Stimulated activated CD8-positive, alpha-beta memory T cell treated with anti-CD3 and anti-CD28 coated beads, Interleukin-2, amount 100 ng/mL, for 1 hour (primary cell): ENCODE measurements at places on chromosomes 6 and 20.

DNA sequence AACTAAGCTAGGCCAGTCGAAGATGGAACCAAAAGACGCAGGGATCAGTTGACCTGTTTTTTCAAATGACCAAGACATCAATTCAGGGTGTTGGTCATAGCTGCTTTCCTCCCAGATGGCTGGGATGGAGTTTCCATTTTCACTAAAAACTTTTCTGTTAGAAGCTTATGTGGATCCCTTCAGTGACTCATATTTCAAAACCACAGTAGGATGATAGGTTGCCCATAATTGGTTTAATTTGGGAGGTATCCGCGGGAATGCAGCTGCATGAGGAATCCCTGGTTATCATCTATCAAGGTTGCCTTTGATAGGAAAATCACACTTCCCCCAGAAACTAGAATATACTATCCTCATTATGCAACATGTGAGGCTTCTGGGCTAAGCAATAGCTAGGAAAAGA lies 150.9 kb upstream of the MLIP start:
- DNase-seq, result no peak

GRCh38 chr6:44052419-44053023 lies 74.7 kb downstream of the MRPL14 start:
- DNase-seq, result no peak

GRCh38 chr6:13234130-13234529 lies 94.2 kb downstream of the TBC1D7 start:
- no peak for DNase-seq

DNA sequence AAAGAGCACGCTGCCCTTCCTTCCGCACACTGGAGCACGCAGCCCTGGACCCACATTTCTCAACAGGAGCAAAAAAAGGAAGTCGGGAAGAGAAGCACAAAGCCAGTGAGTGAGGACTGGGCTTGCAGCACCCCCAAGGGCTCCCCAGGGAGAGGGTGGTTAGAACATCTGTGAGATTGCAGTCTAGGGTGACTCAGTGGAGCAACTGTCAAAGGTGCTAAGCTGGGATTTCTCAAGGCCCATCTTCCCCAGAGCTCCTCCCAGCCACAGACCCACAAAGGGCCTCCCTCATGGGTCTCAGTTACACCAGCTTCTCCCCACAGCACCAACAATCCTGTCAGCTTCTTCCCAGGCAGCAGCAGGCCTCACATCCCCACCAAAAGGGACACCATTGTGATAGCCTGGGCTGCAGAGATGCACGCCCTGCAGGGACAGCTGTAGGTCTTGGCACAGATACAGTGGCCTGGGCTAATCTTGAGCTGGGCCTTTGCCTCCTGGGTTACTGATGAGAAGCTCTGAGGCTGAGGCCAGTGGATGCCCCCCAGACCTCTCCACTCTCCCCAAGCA lies 39.6 kb upstream of the CD93 start:
- no peak for DNase-seq

GRCh38 chr6:86586195-86586594 lies 351.1 kb upstream of the HTR1E start:
- no peak for DNase-seq

GRCh38 chr20:4470375-4470774 lies 251.3 kb upstream of the PRND start:
- no peak for DNase-seq

DNA sequence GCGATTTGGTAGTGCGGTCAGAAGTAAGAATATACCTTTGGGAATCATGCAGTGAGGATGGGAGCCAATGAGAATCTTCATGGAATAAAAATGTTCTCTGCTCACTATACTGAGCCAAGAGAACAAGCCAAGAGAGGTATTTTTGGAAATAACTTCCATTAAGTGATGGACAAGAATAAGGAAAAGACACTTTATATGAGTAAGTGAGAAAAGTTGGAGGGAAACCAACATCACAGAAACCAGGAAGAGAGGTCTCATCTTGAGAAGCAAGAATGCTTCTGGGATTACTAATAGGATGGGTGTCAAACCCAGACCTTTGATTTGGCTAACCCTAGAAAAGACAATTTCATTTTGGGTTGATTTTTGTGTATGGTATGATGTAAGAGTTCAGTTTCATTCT lies 181.2 kb upstream of the JAG1 start:
- DNase-seq, result no peak

- peak; percentile 31 for DNase-seq
These were observed 154.3 kb downstream of the VEGFA start for GRCh38 chr6:43924222-43924702.

DNA sequence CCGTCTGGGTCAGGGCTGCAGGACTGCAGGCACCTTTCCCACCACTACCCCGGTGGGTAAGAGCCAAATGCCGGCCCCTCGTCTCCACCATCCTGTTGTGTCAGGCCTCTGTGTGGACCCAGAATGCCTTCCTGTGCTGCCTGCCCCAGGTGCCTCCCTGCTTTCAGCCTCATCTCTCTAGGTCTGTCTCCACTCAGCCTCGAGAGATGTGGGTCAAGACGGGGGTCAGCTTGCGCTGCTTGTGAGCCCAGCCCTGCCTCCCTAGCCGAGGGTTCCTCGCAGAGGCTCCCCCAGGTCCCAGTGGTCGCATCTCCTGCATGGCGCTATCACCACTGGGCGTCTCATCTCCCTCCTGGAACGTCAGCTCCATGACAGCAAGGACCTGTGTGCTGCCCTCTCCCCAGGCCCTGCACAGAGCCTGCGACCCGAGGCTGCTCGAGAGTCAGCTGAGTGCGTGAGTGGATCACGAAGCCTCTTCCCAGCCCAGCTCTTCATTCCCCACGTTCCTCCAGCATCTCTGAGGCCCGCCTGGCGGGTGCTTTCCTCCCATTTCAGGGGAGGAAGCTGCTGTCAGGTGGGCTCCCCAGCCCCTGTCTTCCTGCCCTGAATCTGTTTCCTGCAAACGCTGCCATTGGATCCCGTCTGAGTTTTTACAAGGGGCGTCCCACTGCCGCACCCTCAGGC lies 38.7 kb upstream of the ZBP1 start:
- no peak for DNase-seq

DNA sequence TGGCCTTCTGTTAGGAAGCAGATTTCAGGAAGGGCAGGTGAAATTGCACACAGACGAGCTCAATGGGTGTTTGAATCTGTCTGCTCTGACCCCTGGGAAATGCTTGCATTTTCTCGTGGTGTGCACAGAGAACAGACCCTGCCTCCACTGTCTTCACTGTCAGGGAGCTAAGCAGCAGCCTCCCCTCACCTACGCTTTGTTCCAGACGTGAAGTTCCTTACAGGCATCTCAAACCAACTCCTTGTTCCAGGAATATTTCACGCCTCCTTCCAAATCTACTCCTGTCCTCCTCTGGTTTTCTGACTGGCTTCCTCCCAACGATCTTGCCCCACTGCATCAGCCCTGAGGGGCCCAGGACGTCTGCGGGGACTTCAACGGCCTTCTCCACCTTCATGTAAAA lies 13.7 kb downstream of the DACT2 start:
- DNase-seq, result no peak

GRCh38 chr20:64098471-64099013 lies 8.8 kb downstream of the NPBWR2 start:
- DNase-seq, result no peak

DNA sequence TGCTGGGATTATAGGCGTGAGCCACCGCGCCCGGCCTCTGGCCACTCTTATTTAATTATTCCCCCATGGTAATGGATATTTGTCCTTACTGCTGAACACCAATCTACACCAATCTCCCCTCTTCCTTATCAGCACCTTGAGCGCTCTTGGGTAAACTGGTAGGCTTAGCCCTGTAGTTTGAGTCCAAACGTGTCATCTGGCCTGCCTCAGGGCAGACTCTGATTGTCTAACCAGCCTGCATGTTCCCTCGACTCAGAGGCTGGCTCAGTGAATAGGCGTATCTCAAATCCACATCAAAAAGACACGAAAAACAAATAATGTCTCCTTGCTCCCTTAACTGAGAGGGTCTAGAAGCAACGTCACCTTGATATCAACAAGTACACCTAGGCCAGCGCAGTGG lies 260.9 kb downstream of the TFAP2C start:
- no peak for DNase-seq

GRCh38 chr20:14855171-14855570 lies 517.8 kb upstream of the FLRT3 start:
- DNase-seq, result no peak

GRCh38 chr6:157184202-157185015 lies 138.9 kb downstream of the TMEM242 start:
- peak; percentile 29 for DNase-seq

DNA sequence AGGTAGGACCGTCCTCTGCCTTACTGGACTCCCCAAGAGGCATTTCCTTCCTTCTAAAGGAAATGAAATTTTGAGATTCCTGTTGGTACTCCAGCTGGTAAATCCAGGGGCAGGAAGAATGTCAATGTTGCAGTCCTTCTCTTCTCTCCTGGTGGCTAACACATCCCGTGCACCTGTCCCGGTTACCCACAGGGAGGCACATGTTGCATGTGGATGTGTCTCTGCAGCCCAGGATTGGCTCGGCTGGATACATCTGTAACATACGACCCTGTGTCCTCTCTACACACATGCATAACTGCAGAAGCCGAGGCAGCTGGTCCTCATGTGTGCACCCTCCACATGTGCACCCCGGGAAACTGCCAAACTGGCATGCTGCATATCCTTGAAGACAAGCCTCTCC lies 1.3 kb upstream of the LRFN2 start:
- DNase-seq, result no peak

DNA sequence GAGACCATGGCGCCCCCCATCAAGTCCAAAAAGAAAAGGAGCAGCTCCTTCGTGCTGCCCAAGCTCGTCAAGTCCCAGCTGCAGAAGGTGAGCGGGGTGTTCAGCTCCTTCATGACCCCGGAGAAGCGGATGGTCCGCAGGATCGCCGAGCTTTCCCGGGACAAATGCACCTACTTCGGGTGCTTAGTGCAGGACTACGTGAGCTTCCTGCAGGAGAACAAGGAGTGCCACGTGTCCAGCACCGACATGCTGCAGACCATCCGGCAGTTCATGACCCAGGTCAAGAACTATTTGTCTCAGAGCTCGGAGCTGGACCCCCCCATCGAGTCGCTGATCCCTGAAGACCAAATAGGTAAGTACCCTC lies 41.7 kb upstream of the NAA20 start:
- DNase-seq, result no peak

DNA sequence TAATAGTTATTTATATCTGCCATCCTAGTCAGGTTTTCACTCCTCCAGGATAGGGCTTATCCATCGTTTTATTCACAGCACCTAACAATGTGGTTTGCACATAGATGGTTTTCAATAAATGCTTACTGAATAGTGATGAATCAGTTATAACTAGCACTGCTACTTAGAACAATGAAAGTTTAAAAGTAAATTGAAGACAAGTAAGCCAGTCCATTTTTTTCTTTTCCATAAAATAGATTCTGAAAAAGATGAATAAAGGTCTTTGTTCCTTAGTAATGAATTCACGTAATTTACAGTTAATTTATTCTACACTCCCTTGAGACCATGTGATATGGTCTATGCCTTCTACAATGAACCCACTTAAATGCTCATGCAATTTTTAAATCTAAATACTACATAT lies 212.5 kb downstream of the RNGTT start:
- no peak for DNase-seq

GRCh38 chr6:10643201-10643651 lies 51.2 kb downstream of the C6orf52 start:
- DNase-seq, result no peak

GRCh38 chr6:90368601-90369000 lies 72.0 kb upstream of the BACH2 start:
- no peak for DNase-seq

DNA sequence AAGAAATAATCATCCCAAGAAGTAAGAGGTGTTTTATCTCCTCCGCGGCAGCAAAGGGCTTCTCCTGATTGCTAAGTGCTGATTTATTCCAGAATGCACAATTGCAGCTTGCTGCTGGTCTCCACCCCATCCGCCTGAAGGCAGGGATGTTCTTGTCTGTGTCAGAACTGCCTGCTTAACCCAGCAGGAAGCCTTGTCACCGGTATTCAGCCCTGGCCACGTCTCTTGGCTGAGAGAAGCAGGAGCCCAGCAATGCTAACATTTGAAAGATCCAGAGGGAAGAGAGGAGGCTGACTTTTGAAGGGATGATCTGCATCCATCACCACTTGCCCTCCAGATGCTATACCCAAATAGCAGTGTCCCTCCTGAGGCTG lies 4.2 kb downstream of the SCML4 start:
- DNase-seq, result no peak

- DNase-seq, result no peak
These were observed 95.2 kb downstream of the TFAP2C start for GRCh38 chr20:56724241-56724757.

DNA sequence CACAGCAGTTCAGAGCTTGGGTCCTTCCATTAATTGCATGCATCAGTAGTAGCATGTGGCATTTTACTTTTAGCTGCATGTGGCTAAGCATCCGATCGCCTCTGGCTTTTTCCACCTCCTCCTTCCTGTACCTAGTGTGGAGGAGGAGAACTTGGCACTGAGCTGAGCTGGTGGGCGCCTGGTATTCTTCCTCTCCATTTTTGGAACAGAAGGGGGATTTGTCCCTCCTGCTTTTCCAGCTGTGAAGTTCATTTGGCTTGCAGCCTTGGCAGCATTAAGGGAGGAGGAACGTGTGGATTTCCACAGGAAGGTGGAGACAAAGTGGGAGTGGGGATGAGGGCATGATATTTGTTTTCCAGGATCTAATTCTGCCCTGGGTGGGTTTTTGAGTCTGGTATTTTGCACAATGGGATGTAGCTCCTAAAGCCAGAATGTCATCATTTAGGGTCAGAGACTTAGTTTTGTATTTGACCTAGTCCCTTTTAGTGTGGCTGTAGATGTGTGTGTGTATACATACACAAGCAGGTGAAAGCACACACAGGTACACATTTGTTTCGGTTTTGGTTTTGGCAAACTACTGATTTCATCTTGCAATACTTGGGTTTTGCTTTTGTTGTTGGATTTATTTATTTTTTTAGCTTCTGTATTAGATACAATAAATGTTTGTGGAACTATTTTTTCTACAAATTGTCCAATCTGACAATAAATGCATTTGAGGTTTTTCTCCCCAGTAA lies 90.0 kb downstream of the SASH1 start:
- DNase-seq, result no peak

DNA sequence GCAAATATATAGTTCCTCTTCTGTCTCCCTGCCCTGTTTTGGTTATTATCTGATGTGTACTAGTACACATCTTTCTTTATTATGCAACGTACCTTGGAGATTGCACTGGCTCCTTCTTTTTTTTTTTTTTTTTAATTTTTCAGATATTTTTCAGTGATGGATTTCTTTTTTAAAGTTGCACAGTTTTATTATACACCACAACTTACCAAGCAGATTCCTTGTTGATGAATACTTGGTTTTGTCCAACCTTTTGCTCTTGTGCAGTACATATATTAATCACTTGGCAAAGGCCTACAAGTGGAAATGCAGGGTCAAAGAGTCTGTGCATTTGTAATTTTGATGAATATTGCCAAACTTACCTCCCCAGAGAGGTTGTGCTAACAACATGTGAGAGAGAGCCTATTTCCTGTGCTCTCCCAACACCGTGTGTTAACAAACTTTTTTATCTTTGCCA lies 50.1 kb upstream of the RNF24 start:
- no peak for DNase-seq
